ENCODE measurements at places on chromosomes 11 and 22. TPM values are rescaled to one million over a fixed set of nuclear protein-coding genes. Genes with fewer than 3 reads are reported as not detected.

JHY gene
- total RNA-seq = 5.6 TPM

APOA1 gene
- 0.31 TPM for total RNA-seq

HTR3B gene
- not detected for total RNA-seq

DBX1 gene
- total RNA-seq = not detected

CCDC15 gene
- 3.3 TPM for total RNA-seq

DDTL gene
- 1.0 TPM for total RNA-seq
